ENCODE measurements at places on chromosomes 2 and 18.

DNA sequence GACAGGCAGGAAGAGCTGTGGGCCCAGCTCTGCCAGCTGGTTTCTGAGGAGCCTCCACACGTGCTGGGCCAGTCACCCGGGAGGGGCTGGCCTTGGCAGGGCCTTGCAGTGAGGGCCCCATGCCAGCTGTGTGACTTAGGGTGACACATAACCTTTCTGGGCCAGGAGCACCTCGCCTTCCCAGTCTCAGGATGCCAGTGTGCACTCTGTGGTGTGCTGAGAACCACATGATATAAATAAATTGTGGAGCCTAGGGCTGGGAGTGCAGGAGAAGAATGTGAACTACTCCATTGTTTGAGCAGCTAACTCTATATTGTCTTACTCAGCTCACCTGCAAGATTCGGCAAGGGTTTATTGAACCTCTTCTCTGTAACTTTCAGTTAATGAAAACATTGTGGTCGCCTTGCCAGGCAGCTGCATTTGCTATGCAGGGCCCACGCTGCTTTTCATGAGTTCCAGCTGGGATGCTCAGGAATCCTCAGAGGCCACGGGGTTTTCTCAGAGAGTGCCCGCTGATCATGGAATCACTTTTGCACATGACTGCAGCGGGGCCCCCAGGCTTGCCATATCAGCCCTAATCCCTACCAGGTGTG, 222.3 kb downstream of the SH3RF3 start:
- no peak for DNase-seq

DNA sequence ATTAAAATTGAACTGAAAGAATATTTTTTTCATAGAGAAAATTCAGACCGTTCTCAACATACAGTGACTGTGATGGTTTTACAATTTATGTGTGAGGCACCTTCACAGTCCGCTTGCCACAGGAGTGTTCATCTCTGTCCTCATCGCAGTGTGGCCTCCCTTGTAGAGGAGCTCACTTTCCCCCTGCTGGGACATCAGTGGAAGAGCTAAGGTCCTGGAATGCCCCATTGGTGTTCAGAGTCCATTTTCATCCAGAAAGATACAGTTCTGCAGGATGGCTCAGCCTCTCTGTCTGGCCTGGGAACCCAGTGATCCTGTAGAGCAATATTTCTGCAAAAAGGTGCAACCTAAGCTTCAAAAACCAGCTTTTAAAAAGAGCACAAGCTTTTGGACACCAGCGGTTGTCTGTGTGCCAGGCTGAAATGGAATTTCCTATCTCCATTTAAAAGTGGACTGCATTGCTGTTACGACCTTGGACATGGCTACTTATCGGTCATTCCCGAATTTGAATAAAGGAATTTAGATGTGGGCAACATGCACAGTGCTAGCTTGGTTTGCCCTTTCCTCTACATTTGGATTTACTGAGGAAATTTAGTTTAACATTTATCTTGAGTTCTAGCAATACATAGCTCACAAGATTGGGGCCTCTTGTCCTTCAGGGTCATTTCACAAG, 26.7 kb upstream of the FAM237A start:
- DNase-seq = no peak

- no peak for DNase-seq
Measured at GRCh38 chr2:215082446-215082845, 56.0 kb downstream of the ABCA12 start.

- DNase-seq = no peak
Measured at GRCh38 chr18:48786455-48787202, 164.1 kb downstream of the SMAD7 start.

- DNase-seq = no peak
Measured at GRCh38 chr18:11148680-11149440, 509 bp downstream of the PIEZO2 start.

DNA sequence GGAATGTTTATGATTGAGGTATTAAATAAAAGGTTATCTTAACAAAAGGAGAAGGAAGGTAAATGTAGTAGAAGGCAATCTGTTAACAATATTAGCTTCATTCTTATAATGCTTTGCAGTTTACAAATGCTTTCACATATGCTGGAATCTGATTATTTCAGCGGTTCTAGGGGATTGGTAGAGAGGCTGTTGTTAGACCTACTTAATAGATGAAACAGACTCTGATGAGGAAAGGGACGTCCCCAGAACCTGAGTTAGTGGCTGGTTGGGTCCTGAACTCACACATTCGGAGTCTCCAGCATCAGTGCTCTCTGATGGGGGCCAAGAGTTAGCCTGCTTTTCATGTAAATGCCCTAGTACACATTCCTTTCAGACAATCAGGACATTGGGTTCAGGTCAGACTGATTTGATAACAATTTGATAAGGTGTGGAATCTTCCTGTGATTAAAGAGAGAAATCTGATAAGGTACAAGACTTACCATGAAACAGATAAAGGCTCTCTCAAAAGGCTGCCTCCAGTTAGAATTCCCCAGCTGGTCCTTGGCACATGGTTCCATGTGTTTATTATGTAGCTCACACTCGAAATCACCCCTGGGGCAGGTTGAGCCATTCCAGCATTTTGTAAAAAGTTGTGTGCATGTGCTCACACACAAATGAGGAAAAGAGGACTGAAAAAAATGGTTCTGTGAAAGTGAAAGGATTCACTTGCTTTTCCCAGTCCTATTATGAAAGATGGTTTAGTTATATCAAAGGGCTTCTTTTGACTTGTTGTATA, 103.1 kb downstream of the GPD2 start:
- no peak for DNase-seq

Data from CD4-positive, alpha-beta T cell treated with Interleukin-21 for 1 hour (primary cell).